ENCODE measurements at places on chromosomes 7 and 10.

- no peak for DNase-seq
Observed at GRCh38 chr7:7932553-7932952, 36.0 kb upstream of the GLCCI1 start.

- DNase-seq = no peak
Observed at GRCh38 chr7:101589976-101590662, 39.0 kb downstream of the MYL10 start.

GRCh38 chr10:124106241-124106879 lies 13.0 kb upstream of the CHST15 start:
- DNase-seq = peak; percentile 12

DNA sequence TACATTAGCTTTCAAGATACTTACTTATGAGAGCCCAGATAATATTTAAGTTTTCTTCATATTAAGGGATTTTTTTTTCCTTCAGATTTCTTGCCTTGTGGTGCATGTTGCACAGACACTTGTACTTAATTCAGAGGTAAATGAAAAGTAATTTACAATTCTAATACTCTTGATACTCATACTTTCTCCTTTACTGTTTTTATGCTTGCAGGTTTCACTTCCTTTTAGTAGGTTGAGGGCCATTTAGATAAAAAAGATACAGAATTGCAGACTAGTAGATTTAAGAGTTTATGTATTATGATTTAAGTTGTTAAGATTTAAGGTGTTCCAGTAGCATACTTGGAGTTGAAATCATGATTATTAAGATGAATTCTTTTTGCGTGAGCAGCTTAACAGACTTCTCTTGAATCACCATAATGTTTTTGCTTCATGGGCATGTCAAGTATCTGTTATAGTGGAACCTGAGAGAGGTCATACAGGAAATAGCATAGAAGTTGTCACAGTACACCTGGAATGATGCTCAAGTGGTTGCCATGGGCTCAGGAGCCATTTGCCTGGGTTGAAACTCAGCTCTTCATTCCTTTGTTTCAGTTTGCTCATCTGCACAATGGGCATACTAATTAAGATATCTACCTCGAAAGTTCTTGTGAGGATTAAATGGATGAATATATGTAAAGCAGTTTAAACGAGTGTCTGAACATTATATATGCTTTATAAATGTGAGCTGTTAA lies 174.8 kb upstream of the PRPS1L1 start:
- DNase-seq = no peak

DNA sequence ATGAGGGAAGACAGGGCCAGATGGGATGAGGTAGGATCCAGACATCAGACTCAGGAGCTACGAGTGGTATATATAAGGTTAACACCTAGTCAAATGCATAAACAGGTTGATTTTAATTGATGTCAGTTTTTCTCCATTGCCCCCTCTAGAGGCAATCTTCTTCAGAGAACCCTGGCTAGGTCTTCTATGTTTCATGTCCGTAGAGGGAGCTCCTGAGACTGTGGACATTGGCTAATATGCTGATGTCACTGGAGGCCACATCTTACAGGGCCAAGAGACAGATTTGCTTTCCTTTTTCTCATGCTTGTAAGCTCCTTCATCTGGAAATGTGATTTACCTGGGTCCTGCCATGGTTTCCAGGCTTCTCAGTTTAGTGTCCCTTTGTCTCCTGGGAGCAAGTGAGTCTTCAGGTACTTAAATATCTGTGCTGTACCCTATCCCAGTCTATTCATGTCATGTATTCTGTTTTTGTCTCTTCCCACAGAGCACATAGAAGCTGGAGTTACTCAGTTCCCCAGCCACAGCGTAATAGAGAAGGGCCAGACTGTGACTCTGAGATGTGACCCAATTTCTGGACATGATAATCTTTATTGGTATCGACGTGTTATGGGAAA lies 161.6 kb upstream of the PRSS1 start:
- DNase-seq = no peak

GRCh38 chr10:62001898-62002297 lies 100.4 kb downstream of the ARID5B start:
- DNase-seq = no peak

- DNase-seq = no peak
Observed at GRCh38 chr10:30048768-30049517, 10.4 kb downstream of the JCAD start.

- DNase-seq = no peak
Observed at GRCh38 chr10:100347568-100348195, 649 bp downstream of the SCD start.

- no peak for DNase-seq
Observed at GRCh38 chr10:64508029-64508661, 986.9 kb downstream of the REEP3 start.

DNA sequence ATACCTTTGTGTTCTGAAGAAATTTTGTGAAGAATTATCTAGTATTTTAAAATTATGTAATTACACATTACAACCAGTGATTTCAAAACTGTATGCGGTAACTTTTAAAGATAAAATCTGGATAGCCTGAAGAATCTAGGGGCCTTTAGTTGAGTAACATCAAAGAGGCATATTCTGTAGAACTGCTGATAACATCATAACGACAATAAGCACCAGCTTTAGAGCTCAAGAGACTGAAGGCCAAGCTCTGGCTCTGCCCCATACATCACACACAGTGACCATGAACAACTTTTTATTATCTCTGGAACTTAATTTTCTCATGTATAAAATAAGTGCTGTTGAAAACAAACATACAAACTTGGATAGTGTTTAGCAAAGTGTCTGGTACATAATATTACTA lies 121.1 kb upstream of the RHOBTB1 start:
- no peak for DNase-seq

Measured in skeletal muscle cell (primary cell).